Esophagus mucosa (tissue), 1 donor: ENCODE measurements at places on chromosomes 6 and 20. TPM values are rescaled to one million over a fixed set of nuclear protein-coding genes. Genes with fewer than 3 reads are reported as not detected.

DNA sequence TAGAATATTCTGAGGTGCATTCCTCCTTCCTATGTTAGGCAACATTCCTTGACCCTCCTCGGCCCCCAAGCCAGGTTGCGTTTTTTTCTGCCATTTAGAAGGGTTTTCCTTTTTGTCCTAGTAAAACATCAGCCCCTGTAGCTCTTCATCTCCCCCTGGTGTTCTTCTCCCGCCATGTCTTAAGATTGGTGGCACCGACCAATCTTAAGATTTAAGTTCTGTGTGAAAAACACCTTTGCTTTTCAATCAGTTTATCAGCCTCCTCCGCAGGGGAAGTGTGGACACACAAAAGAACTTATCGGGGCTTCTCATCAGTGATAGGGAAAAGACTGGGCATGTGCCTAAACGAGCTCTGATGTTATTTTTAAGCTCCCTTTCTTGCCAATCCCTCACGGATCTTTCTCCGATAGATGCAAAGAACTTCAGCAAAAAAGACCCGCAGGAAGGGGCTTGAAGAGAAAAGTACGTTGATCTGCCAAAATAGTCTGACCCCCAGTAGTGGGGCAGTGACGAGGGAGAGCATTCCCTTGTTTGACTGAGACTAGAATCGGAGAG is 719 bp upstream of the EDN1 start:
- peak; percentile 23 for ATAC-seq

GRCh38 chr6:24902782-24903181 is 33.0 kb downstream of the RIPOR2 start:
- ATAC-seq, result no peak

DNA sequence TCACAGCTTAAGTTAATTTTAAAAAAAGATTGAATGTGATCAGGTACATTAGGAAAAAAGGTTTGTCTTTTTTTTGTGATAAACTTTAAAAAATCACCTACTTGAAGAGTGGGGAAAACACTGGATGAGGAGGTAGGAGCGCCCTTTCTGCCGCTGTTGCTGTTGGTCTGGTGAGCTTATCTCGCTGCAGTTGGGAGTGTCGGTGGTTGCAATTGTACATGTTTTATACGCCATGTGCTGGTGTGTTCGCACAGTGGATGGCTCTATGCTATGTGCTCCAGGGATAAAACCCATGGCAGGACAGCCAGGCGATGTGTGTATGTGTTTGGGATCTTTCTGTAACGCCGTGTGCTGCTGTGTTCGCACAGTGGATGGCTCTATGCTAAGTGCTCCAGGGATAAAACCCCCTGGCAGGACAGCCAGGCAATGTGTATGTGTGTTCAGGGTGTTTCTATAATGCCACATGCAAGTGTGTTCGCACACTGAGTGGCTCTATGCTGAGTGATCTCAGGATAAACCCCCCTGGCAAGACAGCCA is 1.7 kb downstream of the SLC22A3 start:
- no peak for ATAC-seq

DNA sequence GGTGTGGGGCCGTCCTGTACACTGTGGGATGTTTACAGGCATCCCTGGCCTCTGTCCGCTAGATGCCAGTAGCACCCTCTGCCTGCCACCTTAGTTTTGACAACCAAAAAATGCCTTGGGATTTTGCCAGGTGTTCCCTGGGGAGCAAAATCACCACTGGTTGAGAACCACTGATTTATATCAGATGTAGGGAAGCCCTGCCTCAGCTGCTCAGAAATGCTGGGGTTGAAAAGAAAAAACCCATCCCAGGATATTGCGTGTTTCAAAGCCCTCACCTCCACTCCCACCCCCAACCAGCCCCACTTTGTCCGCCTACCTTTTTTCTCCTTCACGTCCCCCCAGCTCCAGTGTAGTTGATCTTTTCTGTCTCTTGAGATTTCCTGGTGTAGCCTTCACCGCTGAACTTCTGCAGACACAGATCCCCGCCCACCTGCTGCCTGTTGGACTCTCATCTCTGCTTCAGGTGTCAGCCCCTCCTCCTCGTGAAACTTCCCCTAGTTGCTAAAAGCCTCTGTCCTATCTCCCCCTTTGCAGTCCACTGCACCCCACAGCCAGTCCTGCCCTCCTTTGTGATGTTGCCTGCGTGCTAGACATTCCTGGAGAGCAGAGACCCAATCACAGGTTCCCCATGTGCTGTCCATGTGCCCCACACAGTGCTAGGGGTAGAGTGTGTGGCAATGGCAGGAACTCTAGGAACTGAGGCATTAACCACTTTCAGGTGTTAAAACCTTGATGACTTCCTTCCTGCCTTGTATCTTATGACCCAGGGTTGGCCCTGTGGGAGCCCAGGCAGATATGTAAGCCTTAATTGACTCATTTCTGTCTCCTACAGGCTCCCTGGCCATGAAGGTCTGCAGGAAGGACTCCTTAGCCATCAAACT is 98.9 kb downstream of the TBC1D7 start:
- ATAC-seq, result peak; percentile 8

DNA sequence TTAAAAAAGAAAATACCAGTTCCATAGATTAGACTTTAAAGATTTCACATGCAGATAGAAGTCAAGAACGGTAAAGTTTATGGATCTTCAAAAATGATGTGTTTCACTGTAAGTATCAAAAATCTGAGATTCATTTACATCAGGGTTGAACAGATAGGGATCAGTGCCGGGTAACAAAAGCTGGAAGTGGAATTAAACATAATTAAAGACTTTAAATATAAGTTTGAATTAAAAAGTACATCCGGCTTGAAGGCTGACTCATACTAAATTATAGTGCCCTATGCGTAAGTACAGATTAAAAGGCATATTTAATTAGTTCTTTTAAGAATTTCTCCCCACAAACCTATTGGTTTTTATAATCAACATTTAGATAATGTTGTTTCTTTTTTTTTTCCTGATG is 312.7 kb downstream of the PRL start:
- no peak for ATAC-seq

GRCh38 chr20:40307997-40308396 is 381.0 kb downstream of the MAFB start:
- ATAC-seq, result no peak

GRCh38 chr6:169174516-169175359 is 78.9 kb downstream of the THBS2 start:
- ATAC-seq, result no peak

- no peak for ATAC-seq
Measured at GRCh38 chr6:104541411-104541810, 318.3 kb downstream of the HACE1 start.

- no peak for ATAC-seq
Measured at GRCh38 chr6:55937261-55937947, 62.0 kb upstream of the BMP5 start.

DNA sequence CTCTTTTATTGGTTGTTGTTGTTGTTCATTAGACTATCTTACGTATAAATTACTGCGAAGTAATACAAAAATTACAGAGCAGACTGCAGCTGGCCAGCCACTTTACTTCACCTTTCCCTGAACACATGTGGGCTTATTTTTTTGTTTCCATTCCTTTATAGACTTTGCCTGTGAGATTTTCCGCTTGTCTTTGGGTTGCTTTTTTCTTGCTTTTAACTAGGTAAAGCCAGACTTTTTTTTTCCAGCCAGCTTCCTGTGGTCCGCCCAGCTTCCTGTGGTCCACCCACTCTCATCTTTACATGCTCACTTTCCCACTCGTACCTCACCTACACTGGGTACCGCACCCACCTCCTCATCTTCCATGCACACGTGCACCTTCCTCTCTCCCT is 79.0 kb downstream of the IPCEF1 start:
- ATAC-seq, result no peak

GRCh38 chr6:19067165-19067564 is 680.0 kb downstream of the RNF144B start:
- ATAC-seq, result no peak

- ATAC-seq, result no peak
Measured at GRCh38 chr20:8385247-8385646, 253.2 kb downstream of the PLCB1 start.

GRCh38 chr6:127459231-127459641 is at the start of gene KIAA0408:
KIAA0408 (minus strand) TSS chr6:127459389; CDS start chr6:127453981, 5,408 bp downstream.
- ATAC-seq, result no peak

DNA sequence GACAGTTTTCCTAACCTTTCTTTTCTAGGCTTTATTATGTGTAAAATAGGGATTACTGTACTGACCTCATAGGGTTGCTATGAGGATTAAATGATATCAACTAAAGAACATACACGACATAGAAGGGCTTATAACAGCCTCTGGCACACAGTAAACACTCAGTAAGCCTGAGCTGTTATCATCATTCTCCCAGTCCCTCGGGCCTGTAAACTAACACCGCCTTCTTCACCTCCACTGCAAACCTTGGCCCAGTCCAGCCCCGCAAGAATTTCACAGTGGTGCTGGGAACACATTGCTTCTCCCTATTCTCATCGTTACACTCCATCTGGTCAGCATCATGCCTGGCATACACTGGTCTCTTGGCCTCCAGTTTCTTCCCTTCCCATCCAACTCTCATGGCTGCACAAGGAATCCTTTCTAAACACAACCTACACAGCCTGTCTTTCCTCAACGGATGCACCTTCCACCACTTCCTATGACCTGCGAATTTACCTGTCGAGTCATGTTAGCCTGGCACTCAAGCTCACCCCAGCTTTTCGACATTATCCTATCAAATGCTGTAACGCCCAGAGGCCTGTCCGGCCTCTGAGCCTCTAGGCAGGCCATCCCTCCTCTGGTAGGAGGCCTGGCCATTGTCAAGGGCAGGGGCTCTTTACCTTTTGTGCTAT is 92.1 kb downstream of the FYN start:
- ATAC-seq, result no peak

- ATAC-seq, result no peak
Measured at GRCh38 chr6:140897804-140898573, 1234.7 kb upstream of the GJE1 start.

DNA sequence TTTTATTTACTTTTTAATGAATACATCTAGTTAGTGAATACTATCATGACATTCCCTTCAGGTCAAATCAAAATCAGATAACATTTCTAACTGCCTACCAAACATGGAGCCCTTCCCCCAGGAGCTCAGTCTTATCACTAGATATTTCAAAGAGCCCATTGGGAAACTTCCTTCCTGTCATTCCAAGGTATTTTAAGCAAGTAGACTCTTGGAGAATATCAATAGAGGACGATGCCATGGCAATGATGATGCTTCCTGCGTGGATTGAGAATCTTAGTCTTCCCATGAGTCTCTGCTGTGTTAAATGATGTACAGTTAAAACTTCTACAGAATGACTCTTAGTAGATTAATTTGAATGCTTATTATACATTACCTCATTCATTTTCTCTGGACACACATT is 384.9 kb downstream of the CENPW start:
- no peak for ATAC-seq

DNA sequence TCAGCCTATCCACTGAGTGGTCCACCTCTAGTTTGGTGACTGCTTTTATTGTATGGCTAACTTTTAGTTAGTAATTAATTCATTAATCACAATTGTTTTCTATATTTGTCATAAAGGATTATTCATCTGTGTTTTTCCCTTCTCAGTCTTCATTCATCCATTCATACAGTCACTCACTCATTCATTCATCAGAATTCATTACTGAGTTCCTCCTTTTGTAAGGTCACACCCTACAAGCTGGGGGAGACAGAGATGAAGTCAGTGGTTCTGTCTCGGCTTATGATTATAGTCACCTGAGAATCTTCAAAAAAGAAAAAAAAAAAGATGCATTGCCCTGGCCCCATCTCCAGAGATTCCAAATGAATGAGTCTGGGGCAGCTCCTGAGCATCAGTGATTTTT is 257.1 kb downstream of the ADGB start:
- no peak for ATAC-seq

- no peak for ATAC-seq
Measured at GRCh38 chr20:48609491-48609978, 218.3 kb downstream of the PREX1 start.

- ATAC-seq, result no peak
Measured at GRCh38 chr6:124699038-124699437, 263.2 kb upstream of the RNF217 start.

The HLA-DQB1 gene
- total RNA-seq, result 1.1 TPM

The SYNCRIP gene
- total RNA-seq, result 90.9 TPM

The SPTLC3 gene
- total RNA-seq, result 9.0 TPM

The BANF2 gene
- not detected for total RNA-seq

The SYCP2L gene
- not detected for total RNA-seq

The SIGLEC1 gene
- total RNA-seq, result 0.80 TPM

The CALHM5 gene
- 0.12 TPM for total RNA-seq

The CCN2 gene
- 1.8 TPM for total RNA-seq

The RCAN2 gene
- total RNA-seq, result 1.00 TPM

The MAP7 gene
- 29.9 TPM for total RNA-seq

The ZSCAN26 gene
- 3.5 TPM for total RNA-seq
